NCI-H2081 treated with DMSO at 0.1 percent for 48 hours (cell line): ENCODE measurements at places on chromosomes 5 and 9.
A peak's percentile ranks its signal among the peaks of the same experiment; 100 is the strongest.

GRCh38 chr9:18438300-18438925 is 35.5 kb upstream of the ADAMTSL1 start:
- DNase-seq: no peak

DNA sequence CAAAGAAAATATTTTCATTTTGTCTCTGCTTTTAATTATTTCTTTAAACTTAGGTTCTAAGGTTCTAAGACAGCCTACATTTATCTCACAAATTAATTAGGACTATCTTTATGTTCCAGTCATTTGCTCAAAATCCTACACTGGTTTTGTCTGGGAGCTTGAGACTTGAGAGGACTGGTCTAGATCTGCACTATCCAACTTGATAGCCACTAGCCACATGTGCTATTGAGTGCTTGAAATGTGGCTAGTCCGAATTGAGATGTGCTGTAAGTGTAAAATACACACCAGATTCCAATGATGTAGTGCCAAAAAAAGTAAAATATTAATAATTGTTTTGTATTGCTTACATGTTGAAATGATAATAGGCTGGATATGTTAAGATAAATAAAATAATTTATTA is 7.2 kb downstream of the CDC37L1 start:
- no peak for DNase-seq

GRCh38 chr5:63154476-63155309 is 576.1 kb downstream of the LRRC70 start:
- no peak for DNase-seq

GRCh38 chr9:71744754-71745521 is 23.4 kb downstream of the CEMIP2 start:
- DNase-seq: no peak

DNA sequence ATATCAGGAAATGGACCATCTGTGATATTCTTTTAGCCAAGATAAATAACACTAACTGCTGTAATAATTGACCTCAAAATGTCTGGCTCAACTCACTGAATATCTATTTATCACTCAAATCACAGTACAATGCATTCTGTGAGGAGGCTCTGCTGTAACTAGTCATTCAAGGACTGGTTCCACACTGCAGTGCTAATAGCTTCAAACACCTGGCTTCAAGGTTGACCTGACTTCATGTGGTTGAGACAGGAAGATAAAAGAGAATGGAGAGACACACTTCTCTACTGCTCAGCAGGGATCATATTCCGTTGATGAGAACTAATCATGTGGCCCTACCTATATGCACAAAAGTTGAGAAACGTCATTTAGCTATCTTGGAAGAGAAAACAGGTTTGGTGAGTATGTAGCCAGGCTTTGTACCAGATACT is 3.4 kb upstream of the RHOBTB3 start:
- peak; percentile 12 for DNase-seq

GRCh38 chr9:70010015-70010414 is 33.6 kb upstream of the MAMDC2 start:
- DNase-seq: no peak

DNA sequence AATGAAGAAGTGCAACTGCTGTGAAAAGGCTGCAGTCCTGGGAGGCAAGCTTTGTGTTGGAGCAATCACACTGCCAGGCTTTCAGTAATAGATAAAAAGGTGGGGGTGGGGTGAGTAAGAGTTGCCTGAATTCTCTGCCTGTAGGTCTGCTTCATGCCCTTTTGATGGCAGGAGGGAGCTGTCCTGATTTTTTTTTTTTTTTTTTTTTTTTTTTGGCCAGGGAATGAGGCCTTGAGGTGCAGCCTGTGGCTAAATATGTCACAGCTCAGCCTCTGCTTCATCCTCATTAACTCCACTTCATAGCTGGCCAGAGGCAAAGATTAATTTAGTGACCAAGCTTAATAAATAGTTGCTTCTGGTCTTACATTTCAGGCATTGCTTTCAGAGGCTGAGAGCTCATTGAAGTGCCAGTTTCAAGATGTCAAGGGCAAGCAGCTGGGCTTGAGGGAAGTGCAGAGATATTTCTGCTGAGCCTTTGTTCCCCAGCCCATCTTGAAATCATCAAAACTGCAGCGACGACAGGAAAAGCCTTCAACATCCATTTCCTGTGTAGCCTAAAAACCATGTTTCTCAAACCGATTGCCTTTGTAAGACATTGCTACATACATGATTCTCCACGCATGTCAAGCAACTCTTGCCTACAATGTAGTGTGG is 134.7 kb downstream of the MACIR start:
- no peak for DNase-seq

GRCh38 chr5:131488463-131488862 is 146.6 kb downstream of the RAPGEF6 start:
- DNase-seq: no peak

- no peak for DNase-seq
Measured at GRCh38 chr9:134538856-134539566, 102.6 kb upstream of the COL5A1 start.

GRCh38 chr5:143539742-143540141 is 136.3 kb upstream of the NR3C1 start:
- no peak for DNase-seq

- DNase-seq: no peak
Measured at GRCh38 chr9:133519693-133520092, 5.1 kb downstream of the MYMK start.

DNA sequence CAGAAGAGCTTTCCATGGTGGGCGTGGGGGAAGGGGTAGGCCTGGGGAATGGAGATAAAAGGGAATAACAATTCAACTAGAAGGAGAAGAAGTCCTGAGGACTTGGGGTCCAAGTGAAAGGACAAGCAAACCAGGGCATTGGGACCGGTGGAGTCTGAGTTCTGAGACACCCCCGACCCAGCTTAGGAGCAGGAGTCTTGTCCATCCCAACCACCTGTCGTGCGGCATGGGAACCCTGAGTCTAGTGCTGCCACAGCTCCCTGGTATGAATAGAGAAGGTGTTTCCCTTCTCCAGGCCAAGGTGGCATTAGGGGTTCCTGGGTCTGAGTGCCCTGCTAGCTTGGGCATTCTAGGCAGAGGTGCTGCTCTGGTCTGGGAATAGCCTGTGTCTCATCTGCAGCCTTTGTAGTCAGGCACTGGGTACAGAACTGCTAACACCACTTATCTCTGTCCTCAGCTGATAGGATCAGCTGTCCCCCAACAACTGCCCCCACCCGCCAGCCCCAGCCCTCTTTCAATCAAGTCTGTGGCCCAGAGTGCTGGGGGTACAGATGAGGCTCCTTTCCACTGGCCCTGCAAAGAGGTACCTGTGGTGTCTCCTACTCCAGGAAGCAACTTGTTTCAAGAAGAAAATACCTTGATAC is 9.9 kb downstream of the HNRNPAB start:
- no peak for DNase-seq
